Activated T-helper 2 cell treated with anti-CD3 and anti-CD28 coated beads, Interferon-gamma antibody, Interleukin-2, Interleukin-4, amounts not matched to agents 10 μg/mL and 5 μg/mL and 100 μg/mL, durations not matched to agents 14 hours and 24 hours and 36 hours (primary cell): ENCODE measurements at places on chromosomes 7 and 10. TPM values are rescaled to one million over a fixed set of nuclear protein-coding genes. Genes with fewer than 3 reads are reported as not detected.

DNA sequence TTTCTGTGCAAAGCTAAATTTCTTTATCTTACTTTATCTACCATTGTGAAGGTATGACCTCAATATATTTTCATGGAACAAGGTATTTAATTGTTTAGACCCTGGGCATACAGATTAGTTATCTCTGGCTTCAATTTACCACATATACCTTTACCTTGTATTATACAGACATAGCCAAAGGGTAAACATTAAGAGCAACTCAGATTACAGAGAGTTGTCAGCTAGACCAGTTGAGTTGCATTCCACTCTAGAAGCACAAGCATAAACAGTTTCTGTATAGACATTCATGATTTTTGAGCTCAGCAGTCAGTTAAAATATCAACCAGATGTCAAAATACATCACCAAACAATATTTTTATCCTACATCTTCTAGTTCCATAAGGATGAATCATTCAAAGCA lies 857.3 kb upstream of the ZWINT start:
- no peaks in the 10 kb centered on the region for H3K36me3 ChIP-seq
- no peak for DNase-seq
- no peak overlapping the region for H3K4me3 ChIP-seq
- H3K27me3 ChIP-seq: no peaks in the 10 kb centered on the region
- no peaks in the 10 kb centered on the region for H3K4me1 ChIP-seq

TEX47 gene
- total RNA-seq: not detected in 2 replicates

PALD1 gene
- total RNA-seq: 2.1 and 2.3 TPM in 2 replicates

GRCh38 chr7:127525866-127526480 lies 59.4 kb downstream of the GCC1 start:
- no peak overlapping the region for H3K4me3 ChIP-seq
- no peak overlapping the region for H3K27ac ChIP-seq
- no peak for DNase-seq
- H3K4me1 ChIP-seq: no peaks in the 10 kb centered on the region
- no peaks in the 10 kb centered on the region for H3K36me3 ChIP-seq

DNA sequence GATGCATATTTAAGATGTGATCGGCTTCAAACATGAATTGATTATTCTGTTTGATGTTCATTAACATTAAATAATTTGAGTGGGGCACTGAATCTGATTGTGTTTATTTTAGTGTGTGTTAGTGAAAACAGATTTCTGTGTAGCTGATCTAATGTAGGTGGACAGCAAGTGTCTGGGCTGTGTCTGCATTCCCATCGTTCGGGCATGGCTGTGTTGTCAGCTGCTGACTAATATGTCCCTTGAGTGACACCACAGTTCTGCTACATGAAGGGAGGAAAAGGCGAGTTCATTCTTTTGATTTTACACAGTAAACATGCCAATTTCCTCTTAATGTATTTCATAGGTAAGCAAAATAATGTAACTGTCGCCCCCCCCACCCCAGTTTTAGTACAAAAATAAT lies 203.0 kb downstream of the CNTNAP2 start:
- H3K36me3 ChIP-seq: no peaks in the 10 kb centered on the region
- no peaks in the 10 kb centered on the region for H3K27me3 ChIP-seq
- no peaks in the 10 kb centered on the region for H3K4me1 ChIP-seq
- no peak overlapping the region for H3K27ac ChIP-seq
- no peak for DNase-seq
- H3K4me3 ChIP-seq: no peak overlapping the region

GRCh38 chr10:28925121-28925663 lies 247.9 kb downstream of the BAMBI start:
- H3K4me1 ChIP-seq: no peaks in the 10 kb centered on the region
- H3K4me3 ChIP-seq: no peak overlapping the region
- peaks cover 6% of the 10 kb centered on the region for H3K27me3 ChIP-seq
- DNase-seq: no peak

DNA sequence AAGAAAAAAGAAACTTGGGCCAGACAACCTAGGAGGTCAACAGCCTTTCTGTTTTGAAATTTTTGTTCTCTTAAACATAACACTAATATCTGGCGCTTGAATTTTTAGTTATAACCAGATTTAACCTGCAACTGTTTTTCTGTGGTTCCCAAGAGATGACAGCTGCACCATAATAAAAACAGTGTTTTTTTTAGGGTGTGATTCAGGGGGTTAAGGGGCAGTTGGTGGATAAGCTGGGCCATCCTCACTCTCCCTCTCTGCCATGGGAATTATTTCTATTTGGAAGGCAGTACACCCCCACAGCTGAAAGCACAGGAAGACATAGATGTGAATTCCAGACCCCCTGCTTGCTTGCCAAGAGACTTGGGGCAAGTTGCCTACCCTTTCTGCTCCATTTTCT lies 20.1 kb upstream of the TM9SF3 start:
- no peak overlapping the region for H3K27ac ChIP-seq
- no peaks in the 10 kb centered on the region for H3K36me3 ChIP-seq
- DNase-seq: no peak
- peaks cover 12% of the 10 kb centered on the region for H3K27me3 ChIP-seq
- H3K4me1 ChIP-seq: peaks cover 1% of the 10 kb centered on the region
- H3K4me3 ChIP-seq: no peak overlapping the region

DNA sequence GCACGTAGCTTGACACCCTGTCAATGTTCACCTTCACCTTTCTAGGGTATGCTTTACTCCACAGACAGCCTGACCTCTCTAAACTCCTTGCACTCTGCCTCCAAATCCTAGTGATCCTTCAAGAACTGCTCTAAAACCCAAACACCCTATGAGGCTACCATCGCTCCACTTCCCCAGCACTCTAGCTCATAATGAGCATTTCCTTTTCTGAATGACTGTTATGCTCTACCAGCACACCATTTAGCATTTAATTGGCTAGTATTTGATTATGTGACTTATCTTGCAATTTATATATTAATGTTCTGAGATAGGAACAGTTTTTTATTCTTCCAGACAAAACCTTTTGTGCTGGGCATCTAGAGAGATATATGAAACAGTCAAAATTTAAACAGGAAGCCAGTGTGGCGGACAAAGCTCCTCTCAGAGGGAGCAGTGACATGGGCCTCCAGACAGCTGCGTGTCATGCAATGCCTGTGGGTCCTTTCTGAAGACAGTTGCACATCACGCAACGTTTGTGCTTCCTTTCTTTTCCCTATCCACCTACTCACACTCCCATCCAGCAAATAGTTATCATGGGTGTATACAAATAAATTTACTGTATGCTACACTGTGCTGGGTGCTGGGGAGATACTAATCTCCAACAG lies 86.3 kb downstream of the ALOX5 start:
- H3K4me3 ChIP-seq: no peak overlapping the region
- H3K27ac ChIP-seq: no peak overlapping the region
- no peak for DNase-seq
- H3K36me3 ChIP-seq: peaks cover 5% of the 10 kb centered on the region

TCF7L2 gene
- 0.52 and 0.76 TPM in 2 replicates for total RNA-seq

CHN2 gene
- total RNA-seq: 0.73 and 0.94 TPM in 2 replicates
